ENCODE measurements at places on chromosomes 2 and 18.

GRCh38 chr2:33782395-33783230, 183.5 kb upstream of the FAM98A start:
- no peak for DNase-seq

- no peak for DNase-seq
These were observed 38.8 kb downstream of the EPHA4 start for GRCh38 chr2:221533299-221533698.

- DNase-seq: no peak
These were observed 30.2 kb downstream of the INHBB start for GRCh38 chr2:120376101-120376500.

GRCh38 chr18:72965616-72966015, 97.8 kb upstream of the NETO1 start:
- DNase-seq: peak; percentile 76

DNA sequence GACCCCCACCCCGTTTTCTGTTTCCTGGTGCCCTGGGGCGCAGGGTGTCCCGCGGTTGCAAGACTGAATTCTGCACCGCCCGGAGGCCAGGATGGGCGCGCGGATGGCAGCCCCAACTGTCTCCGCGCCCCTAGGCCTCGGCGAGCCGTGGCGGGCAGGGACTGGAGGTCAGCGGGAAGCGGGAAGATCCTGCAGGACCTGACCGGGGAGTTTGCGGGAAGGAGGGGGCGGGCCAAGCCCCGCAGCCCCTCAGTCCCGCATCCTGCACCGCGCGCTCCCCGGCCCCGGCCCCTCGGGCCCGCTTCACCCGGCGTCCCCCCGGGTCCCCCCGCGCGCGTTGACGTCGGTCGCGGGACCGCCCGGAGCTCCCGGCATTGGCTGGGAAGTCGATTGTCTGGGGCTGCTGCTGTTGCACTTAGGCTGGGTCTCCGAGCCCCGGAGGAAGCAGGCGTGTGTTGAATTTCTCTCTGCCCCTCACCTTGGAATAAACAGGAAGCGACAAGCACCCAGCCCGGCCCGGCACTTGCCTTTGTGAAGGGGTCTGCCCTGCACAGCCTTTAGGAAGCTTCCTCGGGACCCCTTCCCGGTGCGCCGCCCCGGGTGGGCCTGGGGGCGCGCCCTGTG, at the start of gene LDLRAD4:
LDLRAD4 (plus strand) TSS at position 393 of the 624 bp plus-strand sequence.
- DNase-seq: no peak

GRCh38 chr2:47313141-47313691, 89.7 kb upstream of the MSH2 start:
- no peak for DNase-seq

- DNase-seq: no peak
These were observed 117.3 kb downstream of the THADA start for GRCh38 chr2:43478412-43479086.

GRCh38 chr2:37654932-37655841, 16.3 kb downstream of the CDC42EP3 start:
- DNase-seq: no peak

DNA sequence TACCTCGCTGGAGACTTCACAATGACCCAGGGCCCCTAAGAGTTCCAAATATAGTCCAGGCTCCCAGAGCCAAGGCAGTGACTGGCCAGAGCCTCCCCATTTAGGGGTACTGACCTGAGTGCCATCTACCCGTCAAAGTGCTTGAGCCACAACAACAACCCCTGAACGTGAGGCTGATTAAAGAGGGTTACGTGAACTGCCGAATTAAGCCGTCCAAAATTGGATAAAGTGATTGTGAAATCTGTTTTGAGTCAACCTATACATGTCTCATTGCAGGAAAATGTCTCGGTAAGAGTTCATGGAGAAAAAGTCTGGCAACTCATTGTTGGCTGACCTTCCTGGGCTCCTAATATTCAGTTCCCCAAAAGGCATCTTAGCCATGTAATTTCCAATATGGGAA, 116.3 kb downstream of the TTC32 start:
- DNase-seq: no peak

DNA sequence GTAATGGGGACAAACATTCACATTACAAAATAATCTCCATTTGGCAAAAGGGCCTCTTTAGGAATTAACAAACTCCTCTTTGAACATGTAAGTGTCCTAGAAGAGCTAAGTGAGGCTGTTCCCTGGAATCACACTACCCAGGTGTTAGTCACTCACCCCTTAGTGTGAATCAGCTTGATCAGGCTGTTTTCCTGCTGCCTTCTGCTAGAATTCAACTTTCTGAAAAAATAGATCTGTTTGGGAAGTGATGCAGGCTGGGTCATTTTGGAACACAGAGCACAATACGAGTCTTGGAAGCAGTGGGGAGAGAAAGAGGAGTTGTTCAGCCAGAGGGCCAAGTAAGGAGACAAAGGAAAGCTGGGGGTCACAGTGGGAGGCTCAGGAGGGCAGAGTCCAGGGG, 40.0 kb downstream of the TTC32 start:
- DNase-seq: no peak

DNA sequence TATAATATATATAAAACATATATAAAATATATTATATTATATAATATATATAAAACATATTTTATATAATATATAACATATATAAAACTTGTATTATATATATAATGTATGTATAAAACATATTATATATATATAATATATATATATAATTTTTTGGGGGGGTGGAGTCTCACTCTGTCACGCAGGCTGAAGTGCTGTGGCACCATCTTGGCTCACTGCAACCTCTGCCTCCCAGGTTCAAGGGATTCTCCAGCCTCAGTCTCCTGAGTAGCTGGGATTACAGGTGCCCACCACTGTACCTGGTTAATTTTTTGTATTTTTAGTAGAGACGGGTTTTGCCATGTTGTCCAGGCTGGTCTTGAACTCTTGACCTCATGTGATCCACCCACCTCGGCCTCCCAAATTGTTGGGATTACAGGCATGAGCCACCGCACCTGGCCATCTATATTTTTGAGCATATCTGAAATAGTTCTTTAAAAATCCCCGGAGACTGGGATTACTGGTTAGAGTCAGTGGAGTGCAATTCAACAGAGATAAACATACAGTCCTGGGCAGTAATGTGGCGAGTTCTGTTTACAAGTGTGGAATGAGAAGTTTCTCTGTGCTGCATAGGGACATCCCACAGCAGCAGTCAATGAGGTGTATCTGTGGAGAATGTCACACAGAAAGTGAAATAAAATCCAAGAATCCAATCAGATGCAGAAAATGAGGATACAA, 208.4 kb downstream of the MYCN start:
- DNase-seq: no peak

DNA sequence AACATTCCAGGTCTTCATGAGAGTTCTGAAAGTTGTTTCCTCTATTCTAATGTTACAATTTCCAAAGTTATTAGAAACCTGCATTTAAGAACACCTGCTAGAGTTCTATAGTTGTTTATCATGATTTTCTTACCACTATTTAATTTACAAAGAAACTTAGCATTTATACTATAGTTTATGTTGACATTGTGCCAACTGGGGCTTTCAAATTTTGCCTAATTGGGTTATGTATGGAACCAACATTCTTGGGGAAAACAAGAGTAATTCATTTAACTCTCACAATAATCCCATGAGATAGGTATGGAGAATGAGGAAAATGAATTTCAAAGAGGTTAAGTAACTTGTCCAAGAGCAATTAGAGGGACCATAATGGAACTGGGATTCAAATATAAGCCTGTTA, 28.8 kb upstream of the ADCYAP1 start:
- no peak for DNase-seq

- no peak for DNase-seq
These were observed 74.7 kb downstream of the ZEB2 start for GRCh38 chr2:144445196-144445595.

DNA sequence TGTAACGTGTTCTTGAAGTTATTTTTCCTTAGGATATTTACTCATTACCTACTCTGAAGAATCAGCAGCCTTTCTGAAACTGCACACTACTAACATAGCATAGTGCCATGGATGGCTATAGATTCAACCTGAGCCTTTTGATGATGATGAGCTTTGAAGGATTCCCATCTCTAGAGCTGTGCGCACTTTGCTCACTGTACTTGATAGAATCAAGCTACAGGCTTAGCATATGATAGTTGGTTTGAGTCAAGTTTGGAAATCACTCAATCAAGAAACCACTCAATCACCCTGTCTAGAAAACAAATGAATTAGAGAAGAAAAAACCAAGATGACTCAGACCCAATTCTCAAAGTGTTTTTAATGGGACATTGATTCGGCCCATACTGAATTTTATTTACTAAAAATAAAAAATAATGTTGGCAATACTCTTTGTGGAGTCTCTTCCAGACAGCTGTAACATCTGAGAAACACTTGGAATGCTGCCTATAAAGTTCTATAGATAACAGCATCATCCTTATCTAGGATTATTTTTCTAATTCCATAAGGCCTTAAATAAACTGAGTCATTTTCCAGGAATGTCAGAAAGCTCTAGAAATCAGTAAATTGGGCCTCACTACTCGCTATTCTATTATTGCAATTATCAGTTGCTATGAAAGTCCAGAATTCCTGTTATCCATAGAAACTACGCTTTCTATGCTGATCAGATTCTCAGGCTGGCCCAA, 259.0 kb upstream of the ERBB4 start:
- no peak for DNase-seq

DNA sequence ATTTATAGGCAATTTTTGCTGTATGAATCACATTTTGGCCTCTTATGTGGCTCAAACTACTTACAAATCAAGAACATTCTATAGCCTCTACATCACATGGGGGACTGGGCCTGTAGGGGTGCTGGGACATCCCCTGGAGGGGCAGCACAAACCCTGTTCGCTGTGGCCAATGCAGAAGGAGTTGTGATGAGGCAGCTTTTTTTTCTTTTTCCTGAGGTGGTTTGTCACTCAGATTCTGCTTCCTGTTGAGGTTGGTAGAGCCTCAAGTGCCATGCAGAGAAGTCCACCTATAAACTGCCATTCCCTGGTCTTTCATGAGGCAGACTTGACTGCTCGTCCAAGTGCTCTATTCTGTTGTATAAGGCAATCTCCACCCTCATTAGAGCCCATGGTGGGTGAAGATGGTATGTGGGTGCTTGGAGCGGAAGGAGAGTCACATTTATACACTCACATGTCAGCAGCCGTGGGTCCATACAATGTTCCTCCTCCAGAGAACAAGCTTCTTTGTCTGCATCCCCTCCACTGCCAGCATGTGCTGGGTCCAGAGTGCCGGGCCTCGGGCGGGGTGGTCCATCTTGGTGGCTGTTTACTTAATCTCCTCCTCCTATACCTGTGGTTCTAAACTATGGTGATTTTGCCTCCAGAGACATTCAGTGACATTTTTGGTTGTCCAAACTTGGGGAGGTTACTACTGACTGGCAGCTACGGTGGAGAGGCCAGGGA, 120.3 kb downstream of the ACOXL start:
- no peak for DNase-seq

DNA sequence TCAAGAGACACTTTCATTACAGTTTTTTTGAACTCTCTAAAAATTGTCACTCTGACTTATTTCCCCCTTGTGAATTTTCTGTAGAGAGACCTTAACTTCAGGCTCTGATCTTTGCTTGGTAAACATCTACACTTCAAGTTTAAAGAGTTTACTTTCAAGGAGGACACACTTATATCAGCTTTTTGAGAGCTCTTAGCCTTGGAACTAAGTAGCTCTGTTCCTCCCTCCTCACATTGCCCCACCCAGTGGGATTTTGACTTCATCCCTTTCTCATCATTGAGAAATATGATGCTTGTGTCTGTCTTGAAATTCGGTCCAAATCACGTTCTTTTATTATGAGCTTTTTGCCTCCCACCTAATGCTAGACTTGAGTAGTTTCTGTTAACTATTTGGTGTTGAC, 433.4 kb upstream of the MEIS1 start:
- DNase-seq: no peak

GRCh38 chr2:154425994-154426393, 272.5 kb upstream of the KCNJ3 start:
- no peak for DNase-seq

GRCh38 chr18:29874519-29875098, 1167.9 kb downstream of the DSC3 start:
- DNase-seq: peak; percentile 11

DNA sequence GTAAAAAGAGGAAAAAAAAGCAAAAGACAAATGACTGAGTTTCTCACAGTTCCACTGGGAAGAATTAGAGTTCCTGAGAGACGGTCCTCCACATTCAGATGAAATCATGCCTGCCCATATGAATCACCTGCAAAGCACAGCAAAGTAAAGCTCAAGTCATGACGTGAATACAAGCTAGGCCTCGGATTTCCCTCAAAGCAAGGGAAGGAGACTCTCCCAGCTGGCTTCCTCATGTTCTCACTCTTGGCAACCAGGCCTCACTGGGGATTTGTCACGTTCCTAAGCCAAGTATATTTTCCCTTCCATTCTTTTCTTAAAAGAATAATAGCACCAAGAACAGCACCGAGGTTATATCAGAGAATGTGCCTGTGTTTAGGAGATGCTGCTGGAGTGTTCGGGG, 47.0 kb downstream of the CYP27C1 start:
- DNase-seq: no peak

DNA sequence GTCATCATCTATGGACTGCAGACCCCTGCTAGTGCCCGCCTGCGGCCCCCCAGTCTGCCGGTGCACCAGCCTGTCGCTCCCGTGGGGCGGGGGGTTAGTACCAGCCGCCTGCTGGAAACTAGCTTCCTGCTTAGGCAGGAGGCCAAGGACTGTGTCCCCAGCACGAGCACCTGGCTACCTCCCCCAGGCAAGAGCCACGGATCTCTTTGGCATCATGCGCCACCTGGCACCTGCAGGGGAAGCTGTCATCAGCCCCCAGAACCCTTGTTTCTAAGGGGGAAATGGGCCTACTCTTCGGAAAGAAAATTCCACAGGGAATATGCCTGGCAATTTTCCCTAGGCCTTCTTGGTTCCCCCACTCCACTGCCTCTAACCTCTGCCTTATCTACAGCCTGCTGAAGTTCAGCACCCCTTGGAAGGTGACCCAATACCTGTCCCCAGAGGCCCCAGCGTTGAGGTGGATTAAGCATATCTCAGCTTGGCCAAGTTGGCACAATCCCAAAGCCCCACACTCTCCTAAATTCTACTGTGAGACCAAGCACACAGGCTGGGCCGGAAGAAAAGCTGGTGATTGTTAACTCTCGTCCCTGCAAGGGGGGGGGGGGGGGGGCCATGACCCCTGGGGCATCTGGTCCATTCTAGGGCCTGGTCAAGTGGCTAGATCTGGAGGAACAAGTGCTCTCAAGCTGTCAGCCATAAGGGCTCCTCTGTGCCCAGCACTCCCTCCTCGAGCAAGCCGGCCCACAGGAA, 62.0 kb upstream of the POMC start:
- DNase-seq: no peak

GRCh38 chr2:109218087-109218791, 89.2 kb downstream of the SH3RF3 start:
- DNase-seq: no peak

- no peak for DNase-seq
These were observed 2.6 kb downstream of the SLC14A1 start for GRCh38 chr18:45726603-45727002.

All from LNCaP clone FGC (cell line).